Stimulated activated CD4-positive, alpha-beta T cell treated with anti-CD3 and anti-CD28 coated beads, Interleukin-4, amount 100 ng/mL, for 24 hours (primary cell): ENCODE measurements at places on chromosomes 4 and X.
A peak's percentile ranks its signal among the peaks of the same experiment; 100 is the strongest.

DNA sequence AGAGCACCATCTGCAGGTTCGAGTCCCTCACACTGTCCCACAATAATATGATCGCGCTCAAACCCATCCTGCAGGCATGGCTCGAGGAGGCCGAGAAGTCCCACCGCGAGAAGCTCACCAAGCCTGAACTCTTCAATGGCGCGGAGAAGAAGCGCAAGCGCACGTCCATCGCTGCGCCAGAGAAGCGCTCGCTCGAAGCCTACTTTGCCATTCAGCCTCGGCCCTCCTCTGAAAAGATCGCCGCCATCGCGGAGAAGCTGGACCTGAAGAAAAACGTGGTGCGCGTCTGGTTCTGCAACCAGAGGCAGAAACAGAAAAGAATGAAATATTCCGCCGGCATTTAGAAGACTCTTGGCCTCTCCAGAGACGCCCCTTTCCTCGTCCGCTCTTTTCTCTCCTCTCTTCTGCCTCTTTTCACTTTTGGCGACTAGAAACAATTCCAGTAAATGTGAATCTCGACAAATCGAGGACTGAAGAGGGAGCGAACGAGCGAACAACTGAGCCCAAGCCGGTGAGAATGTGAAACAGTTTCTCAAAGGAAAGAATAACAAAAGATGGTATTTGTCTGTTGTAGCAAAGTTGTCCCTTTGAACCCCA, 1.9 kb downstream of the POU4F2 start:
- DNase-seq, result no peak

DNA sequence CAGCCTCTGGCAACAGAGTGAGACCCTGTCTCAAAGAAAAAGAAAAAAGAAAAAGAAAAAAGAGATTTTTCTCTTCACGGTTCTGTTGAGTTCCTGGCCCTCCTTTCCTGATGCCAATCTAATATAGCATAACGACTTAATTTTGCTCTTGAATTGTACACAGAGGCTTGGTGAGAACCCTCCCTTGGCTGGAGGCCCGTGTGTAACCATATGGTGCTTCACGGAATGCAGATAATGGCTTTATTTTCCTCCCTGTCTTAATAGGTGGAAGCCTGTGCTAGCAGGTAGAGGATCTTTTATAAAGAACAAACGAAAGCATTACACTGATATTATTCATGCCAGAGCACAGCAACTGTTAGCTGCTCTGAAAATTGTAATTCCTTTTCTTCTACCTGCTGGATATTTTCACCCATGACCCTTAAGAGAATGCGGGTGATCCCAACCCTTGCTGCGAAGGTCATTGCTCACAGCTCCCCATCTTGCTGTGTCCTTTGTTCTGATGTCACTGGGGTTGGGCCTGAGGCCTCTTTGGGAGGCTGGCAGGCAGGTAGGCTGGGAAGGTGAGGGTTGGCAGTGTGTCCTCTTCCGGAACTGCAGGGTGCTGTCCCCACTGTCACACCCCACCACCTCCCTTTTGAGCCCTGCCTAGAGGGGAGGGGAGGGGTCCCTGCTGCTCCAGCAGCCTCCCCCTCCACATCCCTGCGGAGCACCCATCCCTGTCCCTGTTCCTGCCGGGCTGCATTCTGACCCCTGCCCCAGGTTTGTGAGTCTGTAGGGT, 83.8 kb upstream of the STOX2 start:
- no peak for DNase-seq

DNA sequence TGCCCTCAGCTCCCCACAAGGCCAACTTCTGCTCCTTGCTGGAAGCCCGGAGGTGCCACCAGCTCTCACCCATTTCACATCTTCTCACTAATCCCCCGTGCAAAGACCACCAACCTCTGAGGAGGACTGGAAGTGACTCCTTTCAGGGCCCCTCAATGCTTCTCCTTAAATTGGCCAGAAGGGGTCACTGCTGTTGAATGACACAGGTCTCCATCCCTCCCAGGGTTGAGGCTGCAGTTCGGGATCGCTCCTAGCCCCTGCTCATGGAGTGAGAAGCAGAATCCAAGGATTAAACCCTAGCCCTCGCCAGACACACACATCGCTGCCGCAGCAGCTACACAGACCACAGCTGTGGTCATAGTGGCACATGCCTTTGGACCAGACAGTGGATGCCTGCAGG, 279.5 kb upstream of the TAPT1 start:
- no peak for DNase-seq

DNA sequence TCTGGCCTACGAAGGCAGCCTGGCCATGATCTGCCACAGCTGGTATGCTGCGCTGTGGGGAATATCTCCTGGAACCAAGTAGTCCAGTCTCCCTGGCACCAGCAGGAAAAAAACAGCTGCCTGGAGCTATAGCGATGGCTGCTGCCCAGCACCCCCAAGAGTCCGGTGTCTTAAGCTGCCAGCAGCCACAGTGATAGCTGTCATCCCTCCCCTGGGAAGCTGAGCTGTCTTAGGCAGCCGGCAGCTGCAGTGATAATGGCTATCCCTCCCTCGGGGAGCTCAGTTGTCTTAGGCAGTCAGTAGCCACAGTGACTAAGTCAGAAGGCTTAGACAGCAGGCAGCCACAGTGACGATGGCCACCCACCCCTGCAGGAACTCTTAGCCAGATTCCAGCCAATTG, 205.1 kb downstream of the STPG2 start:
- DNase-seq, result no peak

DNA sequence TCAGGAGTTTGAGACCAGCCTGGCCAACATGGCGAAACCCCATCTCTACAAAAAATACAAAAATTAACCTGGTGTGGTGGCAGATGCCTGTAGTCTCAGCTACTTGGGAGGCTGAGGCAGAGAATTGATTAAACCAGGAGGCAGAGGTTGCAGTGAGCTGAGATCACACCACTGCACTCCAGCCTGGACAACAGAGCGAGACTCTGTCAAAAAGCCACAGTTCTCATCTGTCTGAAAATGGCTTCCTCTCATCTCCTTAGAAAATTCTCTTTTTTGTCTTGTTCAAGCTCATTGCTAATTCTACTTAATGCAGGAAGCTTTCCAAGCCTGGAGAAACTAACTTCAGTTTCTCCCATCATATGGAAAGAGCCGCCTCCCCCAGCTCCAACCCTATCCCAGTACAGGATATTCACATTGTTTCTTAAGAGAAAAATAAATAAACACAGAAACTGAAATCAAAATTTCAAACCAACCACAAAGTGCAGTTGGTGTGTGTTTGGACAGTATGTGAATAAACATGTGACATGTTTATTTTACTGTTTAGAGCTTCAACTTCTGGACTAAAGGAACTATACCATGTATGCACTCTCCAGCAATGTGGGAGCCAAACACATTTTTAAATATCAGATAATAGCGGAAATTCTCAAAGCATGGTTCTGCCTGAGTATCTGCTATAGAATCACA, 55.0 kb upstream of the GAB1 start:
- no peak for DNase-seq

GRCh38 chrX:77779695-77780094, 6.3 kb downstream of the ATRX start:
- no peak for DNase-seq

- DNase-seq, result no peak
These were observed 21.8 kb downstream of the CRLF2 start for GRCh38 chrX:1190596-1191145.

GRCh38 chr4:166128403-166128802, 255.4 kb downstream of the TLL1 start:
- DNase-seq, result no peak

DNA sequence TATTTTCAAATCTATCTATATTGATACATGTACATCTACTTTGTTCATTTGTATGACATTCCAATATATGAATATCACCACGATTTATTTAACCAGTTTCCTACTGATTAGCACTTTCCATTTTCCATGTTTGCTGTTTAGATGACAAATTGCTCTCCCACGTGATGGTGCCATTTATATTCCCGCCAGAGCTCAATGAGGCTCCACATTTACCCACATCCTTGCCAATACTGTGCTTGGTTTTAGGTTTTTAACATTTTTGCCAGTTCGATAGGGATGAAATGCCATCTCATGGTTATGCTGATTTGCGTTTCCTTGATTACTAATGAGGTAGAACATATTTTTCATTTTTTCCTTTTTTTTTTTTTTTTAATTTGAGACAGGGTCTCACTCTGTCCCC, 86.7 kb upstream of the TRIM2 start:
- no peak for DNase-seq

- no peak for DNase-seq
These were observed 99.0 kb downstream of the ZAR1 start for GRCh38 chr4:48589098-48589445.

GRCh38 chr4:95439896-95440295, 108.9 kb downstream of the UNC5C start:
- DNase-seq, result no peak

GRCh38 chrX:148913971-148914370, 413.6 kb downstream of the AFF2 start:
- no peak for DNase-seq

DNA sequence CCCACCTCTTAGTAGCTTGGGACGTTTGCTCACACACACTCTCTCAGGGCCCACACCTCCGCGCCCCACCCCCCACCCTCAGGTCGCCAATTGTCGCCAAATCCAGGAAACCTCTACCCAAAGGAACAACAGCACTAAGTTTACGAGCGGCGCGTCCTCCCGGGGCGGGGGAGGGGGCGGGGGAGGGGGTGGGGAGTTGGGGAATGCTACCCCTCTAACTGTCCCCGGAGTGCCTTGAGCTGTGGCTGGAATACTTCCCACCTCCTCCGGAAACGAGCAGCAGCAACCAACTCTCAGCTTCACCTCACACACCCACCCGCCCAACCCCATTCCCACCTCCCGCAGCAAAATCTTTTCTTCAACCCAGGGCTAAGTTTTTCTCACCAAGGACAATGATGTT, 135.6 kb upstream of the ZIC3 start:
- DNase-seq, result no peak

DNA sequence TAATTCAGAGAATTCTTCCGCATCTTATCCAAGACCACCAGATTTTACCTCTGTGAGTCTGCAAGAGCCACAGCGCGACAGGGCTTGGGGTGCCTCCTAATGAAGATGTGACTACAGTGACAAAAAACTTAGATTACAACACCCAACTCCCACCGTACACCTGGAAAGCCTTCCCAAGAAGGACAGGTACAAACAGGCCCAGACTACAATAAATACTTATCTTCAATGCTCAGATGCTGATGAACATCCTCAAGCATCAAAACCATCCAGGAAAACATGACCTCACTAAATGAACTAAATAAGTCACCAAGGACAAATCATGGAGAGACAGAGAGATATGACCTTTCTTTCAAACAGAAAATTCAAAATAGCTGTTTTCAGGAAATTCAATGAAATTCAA, 20.8 kb upstream of the ABCG2 start:
- DNase-seq, result no peak

DNA sequence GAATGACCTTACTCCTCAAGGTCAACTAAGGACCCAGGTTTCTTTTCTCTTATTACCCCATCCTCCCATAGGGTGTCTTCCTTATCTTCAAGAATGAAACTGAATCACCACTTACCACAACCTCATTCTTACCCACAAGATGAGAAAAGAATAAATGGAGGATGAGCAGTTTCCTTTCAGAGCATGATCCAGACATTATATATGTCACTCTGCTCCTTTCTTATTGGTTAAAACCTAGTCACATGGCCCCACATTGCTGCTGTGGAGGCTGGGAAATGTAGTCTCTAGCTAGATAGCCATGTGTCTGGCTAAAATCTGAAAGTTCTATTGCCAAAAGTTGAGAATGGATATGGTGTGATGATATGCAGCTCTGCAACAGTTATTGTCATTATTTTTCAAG, 62.4 kb upstream of the RAI2 start:
- no peak for DNase-seq

DNA sequence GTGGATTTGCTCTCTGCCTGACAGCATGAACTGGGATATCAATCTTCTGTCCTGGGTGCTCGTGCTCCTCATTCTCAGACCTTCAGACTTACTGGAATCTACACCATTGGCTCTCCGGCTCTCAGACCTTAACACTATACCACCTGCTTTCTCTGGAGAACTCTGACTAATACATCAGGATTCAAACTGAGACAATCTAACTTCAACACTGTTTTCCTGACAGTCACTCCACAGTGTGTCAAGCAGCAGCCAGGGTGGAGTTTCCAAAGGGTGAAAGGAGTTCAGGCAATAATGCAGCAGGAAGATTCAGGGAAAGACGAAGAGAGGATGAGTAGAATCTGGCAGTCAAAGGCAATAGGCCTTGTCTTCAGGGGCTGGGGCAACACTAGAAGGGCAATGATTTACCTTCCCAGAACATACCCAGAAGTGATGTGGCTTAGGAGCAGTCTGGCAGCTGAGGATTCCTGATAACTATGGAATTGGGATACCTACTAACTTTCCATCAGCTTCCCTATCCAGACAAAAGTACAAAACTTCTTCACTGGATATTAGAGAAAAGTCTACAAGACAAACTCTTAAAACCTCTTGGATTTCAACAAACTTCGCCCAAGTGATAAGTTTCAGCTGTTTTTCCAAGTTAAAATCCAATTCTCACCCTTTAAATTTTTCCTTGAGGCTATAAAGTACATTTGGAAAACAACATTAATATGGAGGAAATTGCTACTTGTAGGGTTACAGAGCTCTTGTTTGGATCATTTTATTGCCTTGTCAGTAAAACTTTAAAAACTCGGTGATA, 58.4 kb upstream of the SLIT2 start:
- no peak for DNase-seq

- no peak for DNase-seq
These were observed 55.3 kb downstream of the MBNL3 start for GRCh38 chrX:132433551-132433950.

DNA sequence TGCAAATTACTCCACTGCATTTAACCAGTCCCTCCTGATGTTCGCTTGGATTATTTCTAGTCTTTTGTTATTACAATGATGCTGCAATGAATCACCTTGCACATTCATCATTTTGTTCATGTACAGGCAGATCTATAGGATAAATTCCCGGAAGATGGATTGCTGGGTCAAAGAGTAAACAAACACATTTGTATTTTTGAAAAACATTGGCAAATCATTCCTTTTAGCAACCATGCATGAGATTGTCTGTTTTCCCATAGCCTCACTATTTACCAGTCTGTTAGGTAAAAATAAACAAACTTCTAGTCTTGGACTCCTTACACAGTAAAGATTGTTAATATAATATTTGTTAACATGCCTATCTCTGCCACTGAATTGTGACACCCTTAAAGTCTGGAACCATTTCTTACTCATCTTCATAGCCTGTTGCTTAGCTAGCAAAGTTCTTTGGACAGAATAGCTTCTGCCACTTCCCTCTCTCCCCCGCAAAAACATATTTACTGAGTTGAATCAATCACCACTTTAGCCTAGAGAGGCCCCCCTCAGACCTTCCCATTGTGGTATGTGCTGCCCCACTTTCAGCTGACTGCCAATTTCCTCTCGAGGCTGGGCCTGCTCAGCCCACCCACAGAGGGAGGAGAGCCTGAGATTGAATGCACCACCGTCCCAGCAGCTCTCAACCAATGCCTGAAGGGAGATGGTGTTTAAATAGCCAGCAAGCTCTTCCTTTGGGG, 108.4 kb upstream of the ATXN3L start:
- DNase-seq, result peak; percentile 3

GRCh38 chr4:48554606-48555005, 64.6 kb downstream of the ZAR1 start:
- DNase-seq, result no peak

GRCh38 chrX:78119521-78120227, 15.6 kb downstream of the PGK1 start:
- no peak for DNase-seq

- DNase-seq, result no peak
These were observed 173.1 kb upstream of the VCX3A start for GRCh38 chrX:6708041-6708440.
